ENCODE measurements at places on chromosomes 1 and 21.
A peak's percentile ranks its signal among the peaks of the same experiment; 100 is the strongest.

GRCh38 chr1:245990315-245991022 lies 516.6 kb downstream of the SMYD3 start:
- no peak for DNase-seq

DNA sequence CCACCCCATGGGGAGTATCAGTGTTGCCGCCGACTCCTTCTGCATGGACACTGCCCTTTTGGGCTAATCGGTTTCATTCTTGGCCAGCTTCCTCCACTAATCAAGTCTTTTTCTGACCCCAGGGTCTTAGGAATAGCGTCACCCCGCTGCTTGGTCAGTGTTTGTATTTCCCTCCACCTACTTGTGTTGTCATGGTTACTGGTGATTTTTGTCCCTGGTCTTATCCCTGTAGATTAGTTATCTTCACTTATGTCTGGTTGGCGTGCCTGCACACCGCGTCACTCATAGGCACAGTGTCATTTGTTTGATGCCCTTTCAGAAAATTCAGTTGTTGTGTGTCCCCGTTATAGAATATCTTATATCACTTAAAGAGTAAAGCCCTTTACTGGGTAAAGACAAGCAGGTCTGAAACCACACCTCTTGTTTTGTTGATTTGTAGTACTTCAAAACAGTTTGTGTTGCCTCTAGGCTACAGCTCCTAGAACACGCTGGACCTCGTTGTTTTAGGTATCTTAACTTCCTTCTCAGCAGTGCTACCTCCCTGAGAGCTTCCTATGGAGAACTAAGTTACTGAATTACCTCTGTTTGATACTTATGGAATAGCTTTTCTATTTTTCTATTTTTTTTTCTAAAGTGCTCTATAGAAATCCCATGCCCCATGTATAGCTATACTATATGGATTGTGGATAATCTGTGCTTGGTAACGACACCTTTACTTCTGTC lies 868 bp downstream of the PPP1R12B start:
- no peak for DNase-seq

DNA sequence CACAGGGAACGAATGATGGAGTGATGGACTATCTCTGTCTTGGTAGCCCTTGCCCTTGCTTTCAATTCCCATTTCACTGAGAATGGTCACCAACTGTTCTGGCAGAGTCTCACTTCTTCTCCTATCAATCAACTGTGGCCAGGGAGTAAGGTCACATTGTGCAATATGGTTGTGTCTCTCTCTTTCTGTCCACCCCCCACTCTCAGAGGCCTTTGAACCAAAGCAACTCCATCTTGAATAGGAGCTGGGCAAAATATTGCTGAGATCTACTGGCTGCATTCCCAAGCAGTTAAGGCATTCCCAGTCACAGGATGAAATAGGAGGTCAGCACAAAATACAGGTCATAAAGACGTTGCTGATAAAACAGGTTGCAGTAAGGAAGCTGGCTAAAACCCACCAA lies 36.7 kb downstream of the NTMT2 start:
- DNase-seq: no peak

- no peak for DNase-seq
Observed at GRCh38 chr1:193707271-193708021, 521.0 kb upstream of the B3GALT2 start.

GRCh38 chr1:216222288-216222687 lies 201.0 kb downstream of the USH2A start:
- DNase-seq: no peak

- no peak for DNase-seq
Observed at GRCh38 chr1:212722270-212722957, 22.8 kb upstream of the BATF3 start.

GRCh38 chr1:80218112-80218511 lies 1211.6 kb upstream of the ADGRL4 start:
- DNase-seq: no peak

GRCh38 chr1:55468142-55468795 lies 253.1 kb upstream of the USP24 start:
- no peak for DNase-seq

DNA sequence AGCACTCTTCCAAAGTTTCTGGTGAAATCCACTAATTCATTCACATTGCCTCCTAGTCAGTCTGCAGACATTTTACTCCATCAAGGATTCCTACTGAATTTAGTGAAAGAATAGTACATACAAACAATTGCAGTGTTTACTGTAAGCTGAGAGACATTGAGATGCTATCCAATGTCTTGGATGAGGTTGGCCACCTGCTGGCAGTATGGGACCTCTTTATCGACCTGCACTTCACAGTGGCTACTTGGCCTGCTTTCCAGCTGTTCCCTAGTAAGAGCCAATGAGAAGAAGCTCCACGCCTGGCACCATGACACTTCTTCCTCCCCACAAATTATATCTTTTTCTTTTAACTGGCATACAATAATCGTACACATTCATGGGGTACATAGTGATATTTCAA lies 51.5 kb upstream of the LRIF1 start:
- no peak for DNase-seq

DNA sequence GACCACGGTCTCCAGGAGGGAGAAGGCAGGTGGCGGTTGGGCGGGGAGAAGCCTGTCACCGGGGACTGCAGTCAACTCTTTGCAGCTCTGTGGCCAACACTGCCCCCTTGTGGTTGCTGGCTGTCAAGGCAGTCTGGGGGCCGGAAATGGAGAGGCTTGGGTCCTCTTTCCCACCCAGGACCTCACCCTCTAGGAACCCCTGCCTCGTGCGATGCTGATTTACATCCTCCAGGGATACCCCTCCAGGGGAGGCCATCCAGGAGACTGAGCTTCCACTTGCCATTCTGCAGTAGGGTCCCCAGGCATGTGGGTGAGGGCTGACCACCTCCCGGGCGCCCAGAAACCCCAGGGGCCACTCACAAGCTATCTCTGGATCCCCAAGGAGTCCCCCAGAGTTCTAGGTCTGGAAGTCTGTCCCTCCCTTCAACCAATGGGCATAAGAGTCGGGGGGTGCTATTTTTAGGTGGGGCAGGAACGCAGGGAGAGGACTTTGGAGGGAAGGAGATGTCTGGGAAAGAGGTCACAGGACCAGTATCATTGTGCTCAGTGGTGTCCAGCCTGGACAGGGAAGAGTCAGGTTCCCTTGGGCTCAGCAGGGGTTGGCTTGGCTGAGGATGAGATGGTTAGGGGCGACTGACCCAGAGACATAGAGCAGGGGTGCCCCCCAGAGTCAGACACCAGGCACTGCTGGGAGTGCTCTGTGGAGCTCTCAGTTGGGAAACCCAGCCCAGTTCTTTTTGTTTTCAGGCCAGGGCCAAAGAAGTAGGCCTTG lies 7.1 kb upstream of the GPR61 start:
- peak; percentile 87 for DNase-seq

DNA sequence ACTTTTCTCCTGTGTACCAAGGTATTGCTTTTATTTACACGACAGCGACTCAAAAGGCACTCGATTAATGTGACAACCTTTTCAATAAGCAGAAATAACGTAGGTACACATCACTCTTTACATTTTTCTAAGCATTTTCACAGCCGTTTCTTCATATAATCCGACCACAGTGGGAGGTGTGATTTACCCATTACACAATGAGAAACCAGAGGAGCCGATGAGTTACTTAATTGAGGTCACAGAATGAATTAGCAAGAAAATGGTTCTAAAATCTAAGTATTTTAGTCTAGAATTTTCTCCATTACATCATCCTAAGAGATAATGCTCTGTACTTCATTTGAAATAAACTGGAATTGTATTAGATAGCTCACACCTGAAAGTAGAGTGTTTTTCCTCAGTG lies 71.5 kb downstream of the UMODL1 start:
- DNase-seq: no peak

DNA sequence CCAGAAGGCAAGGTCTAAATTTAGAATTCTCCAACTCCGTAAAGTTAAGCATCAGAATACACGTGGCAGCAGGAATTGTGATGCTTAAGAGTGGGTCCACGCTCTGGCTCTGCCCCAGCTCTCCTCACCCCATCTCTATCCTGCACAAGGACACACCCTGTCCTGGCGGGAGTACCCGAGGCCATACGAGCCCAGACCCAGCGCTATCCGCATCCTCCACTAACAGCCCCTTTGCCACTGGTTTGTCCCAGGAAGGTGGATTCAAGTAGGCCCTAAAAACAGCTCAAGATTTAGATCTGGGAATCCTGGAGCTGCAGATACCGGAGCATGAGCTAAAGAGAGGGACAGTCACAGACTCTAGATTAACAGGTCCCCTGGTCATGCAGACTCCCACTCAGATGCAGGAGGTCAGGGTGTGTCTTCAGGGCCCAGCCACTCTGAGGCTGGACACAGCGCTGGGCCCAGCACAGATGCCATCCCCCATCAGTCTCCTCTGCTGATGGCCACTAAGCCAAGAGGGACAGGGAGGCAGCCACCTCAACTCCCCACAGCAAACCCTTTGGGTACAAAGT lies 393.3 kb downstream of the NPHP4 start:
- no peak for DNase-seq

- no peak for DNase-seq
Observed at GRCh38 chr1:161721738-161722343, 497 bp downstream of the FCRLB start.

GRCh38 chr1:114554577-114554976 lies 26.8 kb downstream of the BCAS2 start:
- no peak for DNase-seq

DNA sequence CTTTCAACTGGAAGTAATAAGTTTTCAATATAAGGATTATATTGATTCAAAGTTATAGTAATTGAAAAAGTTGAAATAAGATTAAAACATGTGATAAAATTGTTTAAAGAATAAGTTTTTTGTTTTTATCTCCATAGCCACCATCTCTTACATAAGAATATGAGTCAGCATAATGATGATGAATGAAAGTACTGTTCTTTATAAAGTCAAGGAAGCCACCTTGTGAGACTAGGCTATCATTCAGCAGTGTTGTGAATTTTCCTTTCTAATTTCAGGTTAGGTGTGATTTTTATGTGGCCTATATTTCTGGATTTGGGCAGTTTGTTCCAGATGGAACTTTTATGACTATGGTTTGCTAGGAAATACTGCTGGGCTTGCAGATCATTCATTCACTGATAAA lies 22.4 kb upstream of the ASB17 start:
- DNase-seq: no peak

- no peak for DNase-seq
Observed at GRCh38 chr1:21317035-21317689, 26.9 kb upstream of the ECE1 start.

GRCh38 chr1:51843948-51844347 lies 34.6 kb downstream of the NRDC start:
- DNase-seq: no peak

DNA sequence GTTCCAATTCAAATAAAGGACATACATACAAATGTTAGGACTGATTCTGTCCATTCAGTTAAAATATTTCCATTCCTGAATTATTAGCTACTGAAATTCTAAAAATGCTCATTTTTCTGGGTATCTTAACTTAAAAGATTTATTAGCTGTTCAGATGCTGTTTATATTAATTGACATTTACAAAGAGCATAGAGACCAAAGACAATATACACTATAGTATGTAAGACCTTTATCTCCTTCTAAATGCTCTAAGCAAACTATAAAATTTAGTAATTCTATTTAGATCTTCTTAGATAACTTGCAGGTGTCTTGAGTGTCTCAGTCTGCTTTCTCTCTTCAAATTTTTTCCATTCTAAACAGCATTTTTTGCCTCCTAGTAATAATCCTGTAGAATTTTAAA lies 39.3 kb downstream of the VAMP4 start:
- no peak for DNase-seq

DNA sequence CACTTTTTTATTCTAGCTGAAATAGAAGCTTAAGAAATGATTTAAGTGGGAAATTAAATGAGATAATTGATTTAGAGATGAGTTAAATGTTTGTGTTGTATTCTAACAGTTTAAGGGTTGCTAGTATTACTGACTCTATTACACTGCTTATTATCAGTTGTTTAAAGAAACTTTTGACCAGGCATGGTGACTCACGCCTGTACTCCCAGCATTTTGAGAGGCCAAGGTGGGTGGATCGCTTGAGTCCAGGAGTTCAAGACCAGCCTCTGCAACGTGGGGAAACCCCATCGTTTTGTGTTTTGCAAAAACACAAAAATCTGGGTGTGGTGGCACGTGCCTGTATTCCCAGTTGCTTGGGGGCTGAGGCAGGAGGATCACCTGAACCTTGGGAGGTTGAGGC lies 14.2 kb downstream of the CLIC4 start:
- DNase-seq: no peak

- DNase-seq: peak; percentile 40
Observed at GRCh38 chr1:154423304-154423987, 18.3 kb downstream of the IL6R start.

DNA sequence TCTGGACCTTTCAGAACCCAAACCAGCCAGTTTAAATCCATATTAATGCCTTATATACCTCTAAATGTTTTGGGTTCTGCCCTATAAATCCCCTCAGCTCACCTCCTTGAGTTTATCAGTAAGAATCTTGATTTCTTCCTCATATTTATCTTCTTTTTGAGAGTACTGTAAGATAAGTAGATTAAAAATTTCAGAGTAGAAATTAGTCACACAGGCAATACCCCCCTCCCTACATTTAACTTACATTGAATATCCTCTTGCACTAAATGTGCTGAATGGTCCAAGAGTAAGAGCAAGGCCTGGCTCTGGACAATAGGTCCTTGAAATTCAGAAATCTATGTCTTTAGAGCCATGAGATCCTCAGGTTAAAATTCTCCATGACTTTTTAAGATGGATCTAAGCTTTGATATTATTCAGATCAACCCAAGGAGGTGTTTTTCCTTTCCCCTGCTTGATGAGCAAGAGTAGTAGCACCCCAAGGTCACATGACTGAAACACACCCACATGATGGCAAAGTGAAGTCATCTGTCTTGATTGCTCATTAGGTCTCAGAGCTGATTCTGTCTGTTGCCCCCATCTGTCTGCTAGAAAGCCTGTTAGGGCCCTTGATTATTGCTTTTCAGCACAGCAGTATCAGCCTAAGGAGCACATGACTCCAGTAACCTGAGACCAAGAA lies 15.8 kb upstream of the NUP210L start:
- DNase-seq: peak; percentile 28

DNA sequence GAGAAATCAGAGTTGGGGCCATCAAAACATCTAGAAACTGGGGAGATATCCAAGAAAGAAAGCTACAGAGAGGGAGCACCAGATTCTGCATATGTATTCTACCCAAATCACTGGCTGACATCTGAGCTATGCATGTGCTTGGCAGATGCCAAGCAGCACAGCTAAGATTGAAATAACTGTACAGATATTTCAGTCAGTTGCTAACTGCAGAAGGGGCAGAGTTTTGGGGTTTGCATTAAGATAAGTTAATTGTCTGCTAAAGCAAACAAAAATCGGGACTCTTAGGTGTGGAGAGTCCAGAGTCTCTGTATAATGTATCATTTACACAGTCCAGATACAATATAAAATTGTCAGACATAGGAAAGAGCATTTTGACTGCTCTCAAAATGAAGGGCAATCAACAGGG lies 437.1 kb downstream of the PTBP2 start:
- DNase-seq: no peak

- DNase-seq: no peak
Observed at GRCh38 chr21:33011462-33011861, 14.3 kb upstream of the OLIG2 start.

- no peak for DNase-seq
Observed at GRCh38 chr1:194476872-194477271, 1290.5 kb upstream of the B3GALT2 start.

Data from stimulated activated CD4-positive, alpha-beta T cell treated with anti-CD3 and anti-CD28 coated beads, Interleukin-12 subunit alpha, Interleukin-12 subunit beta, amount 100 ng/mL, for 4 hours (primary cell).